ENCODE measurements at places on chromosomes 1 and 21. TPM values are rescaled to one million over a fixed set of nuclear protein-coding genes. Genes with fewer than 3 reads are reported as not detected.

DNA sequence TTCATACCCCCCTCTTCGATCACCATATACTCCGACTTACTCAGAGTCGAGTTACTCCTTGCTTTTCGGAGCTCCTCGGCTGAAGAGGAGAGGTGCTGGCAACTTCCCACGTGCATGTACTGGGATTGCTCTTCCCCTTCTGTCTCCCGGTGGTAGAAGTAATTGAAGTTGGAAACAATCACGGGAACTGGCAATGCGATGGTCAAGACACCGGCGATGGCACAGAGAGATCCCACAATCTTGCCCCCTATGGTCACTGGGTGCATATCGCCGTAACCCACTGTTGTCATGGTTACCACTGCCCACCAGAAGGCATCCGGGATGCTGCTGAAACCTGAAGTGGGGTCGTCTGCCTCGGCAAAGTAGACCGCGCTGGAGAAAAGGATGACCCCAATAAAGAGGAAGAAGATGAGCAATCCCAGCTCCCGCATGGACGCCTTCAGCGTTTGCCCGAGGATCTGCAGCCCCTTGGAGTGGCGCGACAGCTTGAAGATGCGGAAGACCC, 1.5 kb downstream of the KCNA3 start:
- no peak for DNase-seq

DNA sequence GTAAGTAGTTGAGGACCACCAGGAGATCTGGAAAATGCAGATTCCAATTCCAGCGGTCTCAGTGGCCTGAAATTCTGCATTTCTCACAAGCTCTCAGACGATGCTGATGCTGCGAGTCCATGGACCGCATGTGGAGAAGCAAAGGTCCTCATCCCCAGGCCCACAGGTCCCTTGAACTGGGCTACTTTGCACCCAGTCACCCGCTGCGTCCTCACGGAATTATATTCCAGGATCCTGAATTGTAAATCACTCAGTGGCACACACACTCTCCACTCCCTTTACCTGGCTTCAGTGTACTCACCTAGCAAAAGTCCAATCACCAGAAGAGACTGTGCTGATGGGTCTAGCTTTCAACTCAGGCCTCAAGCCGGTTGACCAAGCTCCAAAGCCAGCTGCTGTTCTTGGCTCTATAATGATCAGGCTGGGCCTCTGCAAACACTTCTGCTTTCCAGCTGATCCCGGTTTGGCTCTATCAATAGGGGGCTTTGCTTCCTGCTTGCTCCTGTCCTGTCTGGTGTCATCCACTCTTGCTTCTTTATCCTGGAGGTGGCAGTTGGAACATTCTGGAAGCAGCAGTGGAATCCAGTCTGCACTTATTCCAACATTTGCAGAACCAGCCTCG, 904 bp upstream of the RPL22 start:
- DNase-seq = no peak

- DNase-seq = no peak
Measured at GRCh38 chr1:182611787-182612186, 7.6 kb upstream of the RGS16 start.

GRCh38 chr1:35641233-35641866, at the start of gene PSMB2:
Gene PSMB2 (minus strand): TSS chr1:35641526. CDS start chr1:35641432, 94 bp downstream.
- peak; percentile 98 for DNase-seq

GRCh38 chr1:86912281-86912900, 1.5 kb downstream of the SELENOF start:
- DNase-seq = peak; percentile 15

DNA sequence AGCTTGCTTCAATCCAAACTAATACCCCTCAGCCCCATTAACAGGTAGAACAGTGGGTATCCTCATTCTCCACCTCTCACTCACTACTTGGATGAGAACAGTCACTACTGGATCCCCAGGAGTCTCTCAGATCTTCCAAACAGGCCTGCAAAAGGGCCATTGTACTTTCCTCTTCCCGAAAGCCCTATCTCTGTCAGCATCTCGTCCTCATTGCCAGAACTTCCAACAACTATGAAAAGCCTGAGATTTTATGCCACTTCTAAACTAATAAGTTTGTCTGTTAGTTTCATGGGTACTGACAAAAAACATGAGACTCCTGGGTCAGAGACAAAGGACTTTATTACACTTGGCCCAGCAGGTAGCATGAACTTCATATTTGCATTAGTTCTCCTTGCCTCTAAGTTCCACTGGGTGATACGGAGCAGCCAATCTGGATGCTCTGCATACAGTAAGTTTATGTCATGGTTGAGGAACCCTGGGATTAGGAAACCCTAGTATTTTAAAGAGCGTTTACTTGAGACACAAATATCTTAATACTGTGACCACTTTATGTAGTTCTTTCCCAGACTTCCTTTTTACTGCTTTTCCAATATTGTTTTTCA, 38.1 kb downstream of the VANGL2 start:
- DNase-seq = no peak

DNA sequence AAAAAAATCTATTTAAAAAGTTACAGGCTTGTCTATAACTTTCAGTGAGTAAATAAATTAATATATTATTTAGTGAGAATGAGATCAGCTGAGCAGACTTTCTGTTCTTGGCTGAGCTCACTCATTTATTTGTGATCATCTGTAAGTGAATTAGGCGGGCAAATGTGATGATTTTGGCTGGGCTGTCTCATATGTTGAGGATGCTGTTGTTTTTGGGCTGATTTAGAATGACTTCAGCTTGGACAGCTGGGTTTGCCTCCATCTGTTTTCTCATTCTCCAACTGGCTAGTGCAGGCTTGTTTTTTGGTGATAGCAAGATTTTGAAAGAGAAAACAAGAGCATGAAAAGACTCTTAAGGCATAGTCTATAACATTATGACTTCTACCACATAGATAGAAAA, 475.8 kb upstream of the OLFM3 start:
- no peak for DNase-seq

DNA sequence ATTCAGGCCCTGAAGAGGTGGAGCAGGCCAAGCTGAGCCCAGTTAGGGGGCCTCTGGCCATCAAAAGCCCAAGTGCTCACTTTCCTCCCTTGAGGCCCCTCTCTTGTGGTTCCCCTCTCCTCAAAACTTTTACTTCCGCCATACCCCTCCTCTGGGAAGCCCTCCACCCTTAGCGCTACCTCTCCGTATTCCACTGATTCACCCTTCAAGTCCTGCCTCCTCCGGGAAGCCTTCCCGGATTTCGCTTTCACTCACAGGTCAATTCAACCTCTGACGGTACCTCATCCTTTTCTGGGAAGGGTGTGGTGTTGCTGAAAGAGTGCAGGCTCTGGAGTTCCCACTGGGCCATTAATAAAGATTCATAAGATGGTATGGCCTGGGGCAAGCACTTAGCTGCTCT, 19.1 kb downstream of the SPOCD1 start:
- no peak for DNase-seq

SPRR2F gene
- 0.80 TPM for total RNA-seq

CCDC185 gene
- total RNA-seq = not detected

ERVH48-1 gene
- 7.6 TPM for total RNA-seq

LIPI gene
- not detected for total RNA-seq

CDC14A gene
- 16.5 TPM for total RNA-seq

Measured in hepatocyte (in vitro differentiated cells).